Esophagus muscularis mucosa (tissue), 4 donors: ENCODE measurements at places on chromosomes 4 and X. TPM values are rescaled to one million over a fixed set of nuclear protein-coding genes. Genes with fewer than 3 reads are reported as not detected.

UGT2B17 gene
- not detected for total RNA-seq

DNA sequence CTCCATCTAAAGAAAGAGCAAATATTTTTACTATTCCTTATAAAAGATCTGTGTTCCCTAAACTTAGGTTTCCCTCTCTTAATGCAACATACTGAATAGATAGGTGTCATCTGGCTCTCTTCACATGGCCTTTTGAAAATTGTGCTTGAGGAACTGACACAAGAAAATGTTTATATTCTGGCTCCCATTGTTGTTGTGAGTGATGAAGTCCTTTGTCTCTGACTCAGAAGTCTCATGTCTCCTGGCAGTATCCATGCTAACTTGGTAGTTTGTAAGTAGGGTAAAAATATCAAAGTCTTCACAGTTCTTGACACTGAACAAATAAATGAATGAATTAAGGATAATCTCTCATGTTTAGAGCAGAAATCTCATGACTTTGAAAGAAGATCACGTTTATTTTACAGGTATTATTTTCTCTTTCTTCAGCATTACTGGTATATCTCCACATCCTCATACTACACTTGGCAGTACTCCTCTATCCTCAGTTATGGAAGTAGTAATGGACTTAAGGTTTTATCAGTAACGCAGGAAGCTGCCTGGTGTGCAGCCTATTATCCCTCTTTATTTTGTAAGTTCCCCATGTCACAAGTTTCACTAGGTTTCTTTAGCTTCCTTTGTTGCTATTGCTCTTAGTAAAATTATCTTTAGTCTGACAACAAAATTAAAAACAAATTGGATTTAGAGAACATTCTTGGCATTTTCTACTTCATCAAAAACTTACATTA lies 14.2 kb upstream of the PABPC4L start:
- no peaks in the 10 kb centered on the region for H3K27me3 ChIP-seq
- no peak overlapping the region for H3K4me3 ChIP-seq
- no peaks in the 10 kb centered on the region for H3K4me1 ChIP-seq
- H3K36me3 ChIP-seq, result no peaks in the 10 kb centered on the region
- DNase-seq, result no peak

FGF16 gene
- total RNA-seq, result not detected

DNA sequence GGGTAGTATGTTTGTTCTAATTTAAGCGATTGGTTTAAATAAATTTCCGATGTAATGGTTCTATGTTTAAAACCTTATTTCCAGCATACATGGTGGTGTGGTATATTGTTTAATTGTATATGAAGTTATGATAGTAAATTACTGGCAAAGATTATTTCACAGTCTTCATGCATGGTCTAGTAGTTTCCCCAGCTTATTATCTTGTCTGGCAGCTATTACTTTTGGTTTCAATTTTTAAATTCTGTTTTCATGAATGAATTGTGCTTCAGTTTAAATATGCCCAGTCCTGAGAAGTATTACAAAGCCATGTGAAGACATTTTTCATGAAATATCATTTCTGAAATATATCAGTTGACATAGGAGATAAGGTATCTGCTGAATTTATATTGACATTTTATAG lies 6.3 kb downstream of the ALG13 start:
- H3K4me3 ChIP-seq, result no peak overlapping the region
- H3K27ac ChIP-seq, result no peak overlapping the region
- no peak for DNase-seq
- H3K4me1 ChIP-seq, result peaks cover 16% of the 10 kb centered on the region

GRCh38 chr4:86271057-86271456 lies 88.8 kb downstream of the MAPK10 start:
- no peaks in the 10 kb centered on the region for H3K27me3 ChIP-seq
- no peaks in the 10 kb centered on the region for H3K36me3 ChIP-seq
- no peak overlapping the region for H3K27ac ChIP-seq
- H3K4me3 ChIP-seq, result no peak overlapping the region
- no peaks in the 10 kb centered on the region for H3K4me1 ChIP-seq

DCAF4L1 gene
- total RNA-seq, result 0.19 TPM

GRCh38 chrX:119638725-119639471 lies 32.7 kb upstream of the NKRF start:
- no peak overlapping the region for H3K27ac ChIP-seq
- peaks cover 39% of the 10 kb centered on the region for H3K36me3 ChIP-seq
- no peaks in the 10 kb centered on the region for H3K27me3 ChIP-seq
- H3K4me3 ChIP-seq, result no peak overlapping the region

FREM3 gene
- not detected for total RNA-seq

XAGE1A gene
- not detected for total RNA-seq

GRCh38 chr4:127182687-127183086 lies 450.1 kb upstream of the INTU start:
- H3K36me3 ChIP-seq, result no peaks in the 10 kb centered on the region
- DNase-seq, result no peak
- H3K4me1 ChIP-seq, result no peaks in the 10 kb centered on the region
- H3K27me3 ChIP-seq, result no peaks in the 10 kb centered on the region
- H3K4me3 ChIP-seq, result no peak overlapping the region

DNA sequence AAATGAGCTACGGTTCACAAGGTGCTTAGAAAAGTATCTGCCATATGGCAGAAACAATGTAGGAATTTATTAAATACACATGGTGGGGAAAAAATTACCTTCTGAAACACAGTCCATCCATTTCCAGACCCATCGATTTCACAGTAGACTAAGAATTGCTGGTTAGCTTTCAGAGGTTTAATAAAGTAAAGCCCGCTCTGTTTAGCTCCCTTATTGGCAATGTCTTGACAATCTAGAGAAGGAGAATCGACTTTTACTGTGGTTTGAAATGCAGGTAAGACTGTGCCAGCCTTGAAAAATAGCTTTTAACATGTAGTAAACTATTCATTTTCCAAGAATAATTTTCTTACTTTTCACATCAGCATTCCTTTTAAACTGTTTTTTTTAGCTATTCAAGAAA lies 2.9 kb downstream of the FGG start:
- DNase-seq, result no peak
- H3K27me3 ChIP-seq, result peaks cover 8% of the 10 kb centered on the region
- H3K36me3 ChIP-seq, result no peaks in the 10 kb centered on the region
- H3K27ac ChIP-seq, result no peak overlapping the region
- no peak overlapping the region for H3K4me3 ChIP-seq
